EL (cell line): ENCODE measurements at places on chromosomes 2 and 18.

GRCh38 chr2:128360711-128361110 is 42.0 kb upstream of the HS6ST1 start:
- no peak for DNase-seq

DNA sequence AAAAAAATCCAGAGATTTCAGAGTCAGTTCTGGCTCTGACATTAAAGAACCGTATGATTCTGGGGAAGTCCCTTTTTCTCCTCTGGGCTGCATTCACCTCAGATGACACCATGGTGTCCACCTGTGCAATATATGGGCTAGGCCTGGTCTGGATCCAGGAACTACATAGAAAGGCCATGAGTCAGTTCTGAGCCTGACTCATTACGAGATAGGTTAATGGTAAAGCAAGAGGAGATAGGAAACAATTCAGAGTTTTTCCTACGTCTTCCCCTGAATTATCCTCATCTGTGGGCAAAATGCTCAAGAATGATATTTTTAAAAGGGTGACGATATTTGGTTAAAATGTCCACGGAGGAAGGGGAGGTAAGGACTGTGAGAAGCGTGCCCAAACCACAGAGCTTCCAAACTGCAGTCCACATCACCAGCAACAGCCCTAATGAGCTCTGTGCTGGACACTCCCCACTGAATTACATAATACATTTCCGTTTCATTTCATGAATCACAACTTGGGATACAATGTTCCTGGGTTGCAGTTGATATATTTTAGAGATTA is 180.1 kb upstream of the OSR1 start:
- peak; percentile 95 for DNase-seq

- no peak for DNase-seq
Observed at GRCh38 chr2:8648441-8649213, 33.2 kb upstream of the ID2 start.

- no peak for DNase-seq
Observed at GRCh38 chr18:43012951-43013350, 102.5 kb downstream of the RIT2 start.

DNA sequence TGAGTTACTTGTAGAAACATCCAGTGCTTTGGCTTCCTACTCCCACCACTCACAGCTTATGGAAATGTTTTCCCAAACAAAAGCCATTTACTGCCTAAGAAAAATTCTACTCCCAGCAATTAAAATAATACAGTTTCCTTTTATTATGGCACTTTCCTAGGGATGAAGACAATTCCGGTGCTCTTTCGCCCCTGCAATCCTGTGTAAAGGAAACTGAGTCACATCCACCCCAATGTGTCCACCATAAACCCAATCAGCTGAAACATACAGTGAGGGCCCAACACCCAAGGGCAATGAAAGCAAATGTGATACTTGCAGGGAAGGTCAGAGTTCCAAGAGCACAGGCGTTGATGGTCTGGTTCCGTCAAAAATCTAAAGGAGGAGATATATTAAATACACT is 62.0 kb upstream of the ST3GAL5 start:
- DNase-seq: no peak

DNA sequence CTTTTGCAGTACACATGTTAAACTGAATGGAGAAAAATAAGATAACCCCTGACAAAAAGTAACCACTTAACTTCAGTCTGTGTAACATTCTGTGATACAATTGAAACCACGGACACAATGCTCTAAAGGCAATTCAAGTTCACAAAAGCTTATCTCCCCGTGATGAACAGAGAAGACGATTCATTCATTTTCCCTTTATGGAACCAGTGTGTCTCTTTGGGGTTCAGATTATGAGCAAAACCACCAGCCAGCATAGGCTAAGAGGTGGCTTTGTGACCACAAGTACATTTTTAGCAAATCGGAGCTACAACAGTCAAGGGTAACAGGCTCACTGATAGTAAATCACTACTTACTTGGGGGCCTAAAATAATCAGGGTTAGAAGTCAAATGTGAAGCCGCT is 120.6 kb upstream of the SMAD7 start:
- no peak for DNase-seq

DNA sequence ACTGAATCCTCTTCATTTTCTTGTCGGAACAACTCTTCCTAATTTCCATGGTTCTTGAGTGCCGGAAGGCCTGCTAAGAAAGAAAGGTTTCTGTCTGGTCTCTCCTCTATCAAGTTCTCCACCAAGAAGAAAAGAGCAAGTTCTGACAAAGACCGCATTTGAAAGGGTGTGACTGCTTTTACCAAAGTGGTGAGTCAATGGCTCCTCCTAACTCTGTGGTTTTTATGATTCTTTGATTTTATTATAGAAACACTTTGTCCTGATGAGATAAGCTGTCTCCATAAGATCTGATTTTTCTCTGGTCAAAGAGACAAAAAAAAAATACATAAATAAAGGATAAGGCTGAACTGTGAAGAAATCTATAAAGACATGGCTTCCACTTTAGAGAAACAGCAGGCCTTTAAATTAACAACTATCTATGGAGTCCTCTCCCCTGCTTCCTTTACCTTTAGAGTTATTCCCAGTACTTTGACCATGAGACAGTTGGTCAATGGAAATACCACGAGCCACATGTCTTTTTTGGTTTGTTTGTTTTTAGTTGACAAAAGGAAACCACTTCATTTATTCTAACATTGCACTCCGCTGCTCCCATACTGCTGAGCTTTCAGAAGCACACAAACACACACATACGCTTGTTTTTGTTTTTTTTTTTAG is 67.7 kb downstream of the REL start:
- DNase-seq: no peak
